Muscle of arm (tissue), 14 donors: ENCODE measurements at places on chromosomes 16 and 17.

- no peak for DNase-seq
Observed at GRCh38 chr16:1150511-1150982, 2.4 kb upstream of the CACNA1H start.

DNA sequence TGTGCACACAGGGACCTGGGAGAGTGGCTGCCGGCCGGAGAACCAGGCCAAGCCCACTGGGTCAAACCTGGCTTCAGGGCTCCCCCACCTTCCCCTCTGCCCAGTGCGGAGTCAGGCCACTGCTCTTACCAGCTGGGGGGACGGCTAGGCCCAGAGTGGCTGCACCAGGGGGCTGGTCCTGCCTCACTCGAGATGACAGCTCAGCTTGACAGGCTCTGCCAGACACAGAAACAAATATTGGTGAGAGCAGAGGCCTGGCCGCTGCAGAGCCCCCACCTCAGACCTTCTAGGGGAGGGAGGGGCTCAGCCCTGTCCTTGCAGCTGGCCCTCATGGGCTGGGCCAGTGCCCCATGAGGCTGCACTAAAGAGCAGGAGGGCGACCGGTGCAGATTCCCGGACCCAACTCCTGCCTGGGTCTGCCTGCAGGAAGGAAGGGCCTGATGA, 4.5 kb downstream of the NUDT16L1 start:
- no peak for DNase-seq

DNA sequence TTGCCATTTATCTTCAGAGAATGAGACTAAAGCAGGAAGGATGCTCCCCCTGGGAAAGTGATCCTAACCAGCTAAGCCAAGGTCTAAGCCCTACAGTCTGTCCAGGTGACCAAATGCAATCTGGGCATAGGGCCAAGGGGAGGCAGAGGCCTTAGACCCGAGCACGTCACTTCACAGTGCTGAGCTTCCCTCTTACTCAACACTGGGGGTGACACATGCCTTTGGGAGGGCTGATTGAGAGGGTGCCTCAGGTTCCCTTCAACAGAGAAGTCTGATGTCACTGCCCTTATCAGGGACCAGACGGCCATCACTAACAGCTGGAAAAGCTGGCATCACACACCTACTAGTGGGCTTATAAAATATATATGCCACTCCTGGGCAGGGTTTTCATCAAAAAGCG, 4.0 kb downstream of the CIAO2B start:
- no peak for DNase-seq

DNA sequence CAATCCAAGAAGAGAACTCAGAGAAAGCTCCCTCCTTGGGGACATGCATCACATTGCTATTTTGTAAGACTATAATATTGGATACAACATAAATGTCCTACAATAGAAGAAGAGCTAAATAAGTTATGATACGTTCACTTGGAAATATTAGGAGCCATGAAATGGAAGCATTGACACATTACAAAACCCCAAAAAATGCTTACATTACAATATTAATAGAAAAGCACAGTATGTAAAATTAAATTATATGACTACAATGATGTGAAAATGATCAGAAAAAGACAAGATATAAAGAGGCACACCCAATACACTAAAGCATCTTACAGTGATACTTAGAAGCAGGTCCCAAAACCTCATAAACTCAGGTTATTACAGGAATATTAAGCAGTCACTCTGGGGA, 694.1 kb downstream of the TOX3 start:
- no peak for DNase-seq
